ENCODE measurements at places on chromosomes 4 and X.

DNA sequence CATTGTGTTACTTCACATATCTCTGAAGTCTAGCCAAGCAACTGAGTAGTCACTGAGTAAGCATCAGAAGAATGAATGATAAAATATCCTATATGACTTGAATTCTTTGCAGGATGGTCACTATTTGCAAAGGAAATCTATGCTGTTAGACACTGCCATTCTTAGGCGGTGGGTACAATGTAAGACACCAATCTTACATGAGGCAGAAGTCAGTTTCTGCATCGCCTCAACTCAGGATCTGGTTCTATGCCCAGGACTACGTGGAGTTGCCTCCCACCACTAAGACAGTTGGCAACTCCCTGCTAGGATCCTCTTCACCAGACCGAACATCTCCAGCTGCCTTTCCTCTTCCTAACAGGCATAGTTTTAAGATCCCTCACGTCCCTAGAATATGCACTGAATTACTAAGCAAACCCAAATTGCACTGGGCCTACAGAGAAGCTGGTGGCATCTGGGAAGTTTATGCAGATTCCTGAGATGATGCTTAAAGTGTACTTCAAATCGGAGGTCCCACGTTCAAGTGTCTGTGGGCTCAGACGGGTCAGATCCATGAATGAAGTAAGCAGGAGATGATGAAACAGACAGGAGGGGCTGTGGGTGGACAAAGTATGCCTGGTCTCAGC lies 45.6 kb downstream of the SEL1L3 start:
- no peak for DNase-seq

DNA sequence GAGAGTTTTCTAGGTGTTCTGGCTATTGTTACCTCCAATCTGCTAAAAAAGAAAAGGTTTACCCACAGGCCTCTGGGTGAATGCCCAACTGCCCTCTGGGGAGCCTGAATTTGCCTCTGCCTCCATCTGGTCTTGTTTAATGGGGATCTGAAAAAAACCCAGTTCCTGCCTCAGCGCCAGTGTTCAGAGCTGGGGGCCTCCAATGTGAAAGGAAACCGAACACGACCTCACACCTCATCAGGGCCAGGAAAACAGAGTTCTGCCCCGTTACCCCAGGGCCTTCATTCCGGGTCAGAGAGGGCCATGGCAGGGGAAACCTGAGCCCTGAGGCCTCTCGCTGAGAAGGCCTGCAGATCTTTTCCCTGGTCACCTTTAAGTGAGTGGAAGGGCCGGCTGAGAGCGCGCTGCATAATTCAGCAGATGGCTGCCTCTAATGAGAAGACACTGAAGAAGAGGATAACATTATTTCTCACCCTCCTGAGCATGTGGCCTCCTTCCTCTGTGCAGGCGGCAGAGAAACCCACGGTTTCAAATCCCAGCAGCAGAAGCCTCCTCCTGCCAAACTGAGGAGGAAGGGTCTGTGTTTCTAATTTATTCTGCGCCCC lies 6.8 kb downstream of the SEPTIN6 start:
- no peak for DNase-seq

DNA sequence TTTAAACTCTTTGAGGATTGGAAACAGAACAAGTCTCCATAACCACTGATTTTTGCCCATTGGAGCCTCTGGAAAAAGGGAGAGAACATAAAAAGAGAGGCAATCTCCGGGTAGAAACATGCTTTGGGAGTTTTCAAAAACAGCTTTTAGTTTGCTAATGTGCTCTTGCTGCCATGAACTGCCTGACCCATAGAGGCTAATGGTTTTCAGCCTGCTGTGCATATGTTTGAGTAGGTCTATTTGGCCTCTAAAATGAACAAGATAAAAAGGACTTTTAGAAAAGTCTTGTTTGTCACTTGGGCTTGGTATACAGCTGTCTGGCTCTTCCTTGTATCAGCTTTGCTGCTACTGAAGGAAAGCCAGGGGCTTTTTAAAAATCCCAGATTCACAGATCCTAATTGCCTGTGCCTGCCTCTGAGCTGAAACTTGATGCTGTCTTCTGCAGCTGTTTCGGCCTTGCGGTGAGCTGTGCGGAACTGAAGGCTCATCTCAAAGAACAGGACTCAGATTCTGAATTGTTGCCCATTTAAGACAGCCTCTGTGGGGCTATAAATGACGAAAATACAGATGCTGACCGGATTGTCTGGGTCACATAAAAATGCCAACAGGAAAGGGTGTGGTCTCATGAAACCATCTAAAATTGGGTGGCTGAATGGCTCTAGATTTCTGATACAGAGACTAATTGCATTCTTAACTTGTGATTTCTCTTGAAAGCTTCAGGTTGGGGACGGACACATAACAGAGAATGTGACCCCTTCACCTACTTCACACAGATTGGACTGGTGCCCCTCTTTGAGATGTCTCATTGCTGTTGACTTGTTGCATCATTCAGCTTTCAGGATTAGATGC lies 18.4 kb upstream of the ZNF41 start:
- DNase-seq = no peak

DNA sequence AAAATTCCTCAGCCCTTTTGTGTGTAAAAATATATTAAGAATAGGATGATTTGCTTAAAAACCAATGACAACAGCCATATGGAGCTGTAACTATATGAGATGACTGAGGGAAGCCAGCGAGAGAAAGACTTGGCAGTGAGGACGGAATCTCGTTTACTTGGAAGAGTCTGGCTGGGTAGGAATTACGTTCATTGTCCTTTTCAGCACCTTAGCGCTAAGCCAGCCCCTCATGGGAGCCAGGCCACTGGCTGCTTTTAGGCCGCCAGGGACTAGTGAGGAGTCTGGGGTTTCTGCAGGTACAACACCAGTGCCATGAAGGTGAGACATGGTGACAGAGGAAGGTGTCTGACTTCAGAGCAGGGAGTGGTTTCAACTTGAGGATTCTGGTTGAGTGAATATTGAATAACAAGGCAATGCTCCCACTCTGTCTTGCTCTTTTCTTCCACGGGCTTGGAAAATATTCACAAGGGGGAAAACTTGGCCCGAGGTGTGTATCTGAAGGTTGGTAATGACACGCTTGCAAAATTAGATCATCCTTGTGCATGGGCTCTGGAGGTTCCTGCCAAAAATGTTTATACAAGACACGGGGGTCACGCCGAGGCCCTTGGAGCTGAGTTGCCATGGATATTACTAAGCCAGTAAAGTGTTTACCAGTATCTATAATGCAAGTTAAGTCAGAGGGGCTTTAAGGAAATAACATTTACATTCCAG lies 17.4 kb downstream of the KLF3 start:
- no peak for DNase-seq

DNA sequence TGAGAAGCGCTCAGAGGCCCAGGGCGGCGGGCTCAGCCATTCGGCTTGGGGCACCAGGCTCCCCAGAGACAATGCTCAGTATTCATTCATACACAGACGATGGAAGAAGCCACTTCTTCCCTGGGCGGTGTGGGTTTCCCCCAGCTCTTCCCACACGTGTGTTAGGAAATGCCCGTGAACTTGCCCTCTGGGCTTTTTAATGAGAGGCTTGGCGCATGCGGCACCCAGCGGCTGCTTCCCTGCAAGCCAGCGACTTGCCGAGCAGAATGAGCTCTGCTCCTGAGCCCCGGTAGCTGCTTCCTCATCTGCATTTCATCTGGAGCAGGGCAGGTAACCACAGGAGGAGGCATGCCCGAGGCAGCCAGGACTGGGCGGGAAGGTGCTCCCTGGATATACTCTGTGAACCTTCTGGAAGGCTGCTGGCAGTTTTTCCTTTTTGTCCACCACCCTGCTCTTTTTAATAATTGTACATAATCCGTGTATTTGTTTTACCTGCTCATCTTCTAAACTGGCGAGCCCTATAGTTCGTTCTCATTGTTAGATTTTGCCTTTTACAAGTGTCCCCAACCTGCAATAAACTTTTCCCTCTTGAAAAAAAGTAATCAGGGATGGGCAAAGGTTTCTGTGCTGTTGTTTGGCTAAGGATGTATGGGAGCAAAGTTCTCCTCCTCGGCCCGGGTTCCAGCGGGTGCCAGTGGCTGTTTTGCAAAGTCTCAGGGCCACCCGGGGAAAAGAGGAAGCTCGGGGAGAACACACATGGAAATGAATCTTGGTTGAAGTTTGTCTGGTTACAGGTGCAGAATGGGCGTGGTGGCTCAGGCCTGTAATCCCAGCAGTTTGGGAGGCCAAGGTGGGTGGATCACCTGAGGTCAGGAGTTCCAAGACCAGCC lies 178.8 kb downstream of the DCLK2 start:
- no peak for DNase-seq

DNA sequence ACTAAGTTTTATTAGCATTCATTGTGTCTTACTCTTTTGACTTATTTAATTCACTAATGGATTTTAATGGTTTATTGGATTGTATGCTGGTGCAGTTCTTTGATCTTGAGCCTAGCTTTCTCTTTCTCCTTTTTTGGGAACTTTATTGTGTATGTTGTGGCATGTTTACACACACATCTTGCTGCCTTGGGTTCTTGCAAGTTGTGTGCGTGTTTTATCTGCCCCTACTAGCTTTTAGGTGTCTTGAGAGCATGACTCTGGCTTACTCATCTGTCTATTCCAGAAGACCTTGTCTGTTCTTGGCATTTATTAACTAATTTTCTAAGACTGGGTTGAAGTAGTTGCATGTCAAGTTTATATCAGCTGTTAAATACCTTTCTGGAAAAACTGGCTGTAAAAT lies 2.7 kb downstream of the TMEM165 start:
- DNase-seq = no peak

- DNase-seq = no peak
Measured at GRCh38 chr4:85595796-85596559, 121.0 kb downstream of the ARHGAP24 start.

DNA sequence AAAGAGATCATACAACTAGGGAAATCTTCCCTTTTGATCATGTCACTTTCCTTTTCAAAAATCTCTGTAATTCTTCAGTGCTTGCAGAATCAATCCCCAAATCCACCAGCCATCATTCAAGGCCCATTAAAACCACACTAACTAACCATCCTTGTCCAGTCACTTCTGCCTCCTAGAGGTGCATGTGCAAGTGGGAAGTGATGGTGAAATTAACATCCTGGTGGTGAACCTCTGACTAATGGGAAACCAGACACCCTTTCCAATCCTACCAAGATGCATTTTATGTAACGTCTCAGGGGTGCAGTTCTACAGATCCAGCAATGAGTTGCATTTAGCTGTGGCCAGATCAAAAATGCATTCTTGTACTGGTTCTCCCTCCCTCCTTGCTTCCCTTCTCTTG lies 341.8 kb downstream of the RAPGEF2 start:
- DNase-seq = no peak

GRCh38 chr4:87530868-87531267 lies 1.7 kb upstream of the SPARCL1 start:
- no peak for DNase-seq

DNA sequence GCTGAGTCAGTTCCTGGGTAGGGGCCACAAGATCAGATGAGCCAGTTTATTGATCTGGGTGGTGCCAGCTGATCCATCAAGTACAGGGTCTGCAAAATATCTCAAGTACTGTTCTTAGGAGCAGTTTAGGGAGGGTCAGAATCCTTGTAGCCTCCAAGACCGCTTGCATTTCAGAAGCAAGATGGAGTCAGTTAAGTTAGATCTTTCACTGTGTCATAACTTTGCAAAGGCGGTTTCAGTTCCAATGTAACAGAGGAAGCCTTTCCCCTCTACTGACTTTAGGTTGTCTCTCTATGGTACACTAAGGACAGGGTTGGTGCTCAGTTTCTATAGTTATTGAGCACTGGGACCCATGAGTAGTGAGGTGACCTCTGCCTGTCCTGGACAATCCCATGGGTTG lies 127.3 kb upstream of the WDR1 start:
- DNase-seq = no peak

DNA sequence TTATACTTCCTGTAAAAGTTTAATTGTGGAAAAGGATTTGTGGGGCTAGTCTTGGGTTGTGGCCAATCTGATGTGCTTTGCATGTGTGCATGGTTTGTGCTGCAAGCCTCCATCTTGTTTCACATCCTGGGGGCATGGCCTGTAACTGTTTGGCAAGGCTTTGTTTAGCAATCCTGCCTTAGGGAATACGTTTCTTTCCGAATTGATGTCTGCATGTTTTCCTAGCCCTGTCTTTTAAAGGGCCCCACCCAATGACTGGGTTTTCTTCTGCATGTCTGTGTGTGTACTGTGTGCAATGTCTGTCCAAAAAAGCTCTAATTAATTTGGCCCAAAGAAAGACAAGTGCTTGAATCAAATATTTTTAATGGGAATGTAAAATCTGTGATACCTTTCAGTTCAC lies 74.6 kb upstream of the MID1IP1 start:
- DNase-seq = peak; percentile 30

GRCh38 chr4:7798178-7798995 lies 141.3 kb downstream of the AFAP1 start:
- DNase-seq = no peak

DNA sequence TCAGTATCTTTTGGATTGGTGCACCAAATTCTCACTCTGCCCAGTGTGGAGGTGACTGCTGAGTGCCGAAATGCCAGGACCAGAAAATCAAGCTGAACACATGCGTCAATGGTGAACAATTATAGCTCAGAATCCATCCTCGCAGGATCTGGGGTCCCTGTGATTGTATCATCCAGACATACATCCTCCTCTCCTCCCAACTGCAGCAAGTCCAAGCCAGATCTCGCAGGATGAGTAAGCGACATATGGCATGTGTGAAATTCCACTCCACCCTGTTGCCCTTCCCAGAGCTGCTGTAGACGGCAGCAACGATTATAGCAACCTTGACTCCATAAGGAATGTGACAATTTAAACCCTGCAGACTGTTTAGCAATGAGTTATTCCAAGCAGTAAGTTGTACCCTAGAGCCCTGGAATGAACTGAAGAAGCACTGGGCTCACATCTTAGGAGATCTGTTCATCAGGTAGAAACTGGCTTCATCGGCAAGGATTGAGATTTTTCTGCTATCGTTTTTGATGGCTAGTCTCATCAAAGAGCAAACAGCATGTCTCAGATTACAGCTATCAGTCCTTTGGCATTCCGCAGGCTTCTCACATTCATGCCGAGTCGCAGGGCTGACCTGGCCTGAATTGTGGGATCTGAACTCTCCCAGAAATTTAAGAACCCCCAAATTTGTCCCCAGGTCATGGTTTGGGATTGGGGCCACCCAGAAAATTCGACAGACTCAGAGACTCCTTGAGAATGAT lies 35.5 kb upstream of the SORBS2 start:
- no peak for DNase-seq

DNA sequence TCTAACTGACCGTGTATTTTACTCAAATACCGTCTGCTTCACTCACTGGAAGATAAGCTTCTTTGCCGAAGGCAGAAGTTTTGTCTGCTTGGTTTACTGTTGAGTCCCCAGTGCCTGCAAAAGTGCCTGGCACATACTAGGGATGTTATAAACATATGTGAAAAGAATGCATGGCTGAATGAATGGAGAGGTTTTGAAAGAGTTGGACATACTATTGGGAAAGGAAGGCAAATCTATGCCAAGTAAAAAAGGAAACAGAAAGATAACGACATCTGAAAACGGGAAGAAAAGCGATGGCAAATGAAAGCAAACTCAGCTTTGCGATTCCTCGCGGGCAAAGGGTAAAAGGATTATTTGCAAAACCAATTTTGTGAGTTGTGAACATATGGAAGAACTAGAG lies 21.7 kb downstream of the ADGRG2 start:
- DNase-seq = no peak

- no peak for DNase-seq
Measured at GRCh38 chr4:77415689-77416088, 189.9 kb upstream of the CXCL13 start.
